ENCODE measurements at places on chromosomes 6 and 20.

DNA sequence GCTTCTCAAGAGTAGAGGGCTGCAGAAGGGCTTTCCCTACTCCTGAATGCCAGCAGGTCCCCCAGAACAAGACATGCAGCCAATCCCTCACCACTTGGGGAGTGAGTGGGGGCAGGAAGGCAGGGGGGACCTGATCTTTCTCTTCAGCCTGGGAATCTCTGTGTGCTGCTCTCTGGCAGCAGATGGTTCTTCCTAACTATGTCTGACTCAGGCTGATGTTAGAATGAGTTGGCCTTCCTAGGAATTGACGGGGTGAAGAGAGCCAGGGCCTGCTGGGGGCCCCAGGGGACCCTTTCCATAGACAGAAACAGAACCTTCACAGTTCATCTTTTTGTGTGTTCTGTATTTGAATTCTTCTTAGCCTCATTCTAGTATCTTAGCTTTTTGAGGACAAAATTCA is 29.0 kb upstream of the TCP11 start:
- DNase-seq: peak; percentile 93

DNA sequence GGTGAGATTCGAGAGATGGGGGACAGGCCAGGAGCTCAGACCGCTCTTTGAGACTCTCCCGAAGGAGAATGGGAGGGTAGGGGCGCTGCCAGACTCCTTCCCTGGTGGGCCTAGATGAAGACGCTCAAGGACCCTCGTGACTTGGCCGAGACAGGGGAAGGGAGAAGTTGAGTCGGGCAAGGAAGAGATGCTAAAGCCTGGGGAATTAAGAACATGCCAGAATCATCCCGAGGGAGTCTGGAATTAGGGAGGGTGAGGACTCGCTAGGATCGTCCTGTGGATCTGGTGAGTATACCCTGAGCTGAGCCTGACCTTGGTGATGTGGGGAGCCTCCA is 529 bp downstream of the UBE2C start:
- DNase-seq: no peak

DNA sequence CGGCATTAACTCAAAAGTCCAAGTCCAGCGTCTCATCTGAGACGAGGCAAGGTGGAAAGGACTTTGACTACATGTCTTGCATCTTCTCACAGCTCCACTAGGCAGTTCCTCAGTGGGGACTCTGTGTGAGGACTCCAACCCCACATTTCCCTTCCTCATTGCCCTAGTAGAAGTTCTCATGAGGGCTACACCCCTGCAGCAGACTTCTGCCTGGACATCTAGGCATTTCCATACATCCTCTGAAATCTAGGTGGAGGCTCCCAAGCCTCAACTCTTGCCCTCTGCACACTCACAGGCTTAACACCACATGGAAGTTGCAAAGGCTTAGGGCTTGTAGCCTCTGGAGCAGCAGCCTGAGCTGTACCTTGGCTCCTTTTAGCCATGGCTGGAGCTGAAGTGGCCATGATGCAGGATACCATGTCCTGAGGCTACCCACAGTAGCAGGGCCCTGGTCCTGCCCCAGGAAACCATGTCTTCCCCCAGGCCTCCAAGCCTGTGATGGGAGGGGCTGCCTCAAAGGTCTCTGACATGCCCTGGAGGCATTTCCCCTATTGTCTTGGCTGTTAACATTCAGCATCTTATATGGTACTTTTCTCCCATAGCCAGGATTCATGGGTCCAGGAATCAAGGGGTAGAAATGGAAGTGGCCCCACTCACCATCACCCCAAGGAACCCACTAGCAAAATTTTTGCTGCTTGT is 194.6 kb upstream of the KCNG1 start:
- no peak for DNase-seq

GRCh38 chr6:139711804-139712585 is 337.5 kb upstream of the CITED2 start:
- no peak for DNase-seq

DNA sequence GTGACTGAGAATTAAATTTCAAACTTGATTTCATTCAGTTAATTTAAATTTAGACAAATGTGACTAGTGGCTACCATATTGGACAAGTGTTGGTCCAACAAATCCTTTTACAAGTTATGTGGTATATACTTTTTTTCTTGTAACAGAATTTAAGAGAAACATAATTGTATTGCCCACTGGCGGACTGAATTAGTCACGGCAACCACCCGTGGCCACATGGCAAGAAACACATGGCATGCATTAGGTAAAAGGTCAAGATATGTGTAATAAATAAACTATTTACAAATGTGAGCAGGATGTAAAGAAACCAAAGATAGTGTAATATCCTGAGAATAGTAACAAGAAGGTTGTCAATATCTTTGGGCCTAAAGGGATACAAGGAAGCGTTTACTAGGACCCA is 91.2 kb downstream of the LCA5 start:
- DNase-seq: no peak

DNA sequence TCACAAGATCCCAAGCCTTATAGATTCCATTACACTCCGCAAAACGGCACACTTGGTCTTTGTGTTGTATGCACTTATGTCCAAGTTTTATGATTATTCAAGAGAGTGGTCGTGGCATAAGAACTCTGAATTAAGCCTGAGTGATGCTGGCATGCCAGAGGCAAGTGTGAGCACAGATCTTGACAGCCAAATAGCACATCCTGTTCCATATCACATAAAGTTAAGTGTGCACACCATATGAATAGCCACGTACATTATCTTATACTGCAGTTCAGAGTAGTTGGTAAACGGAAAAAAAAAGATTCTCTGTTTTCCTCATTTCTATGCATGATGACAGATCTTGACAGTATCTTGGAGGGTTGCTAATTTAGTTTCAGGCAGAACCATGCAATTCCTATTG is 727.3 kb upstream of the FLRT3 start:
- no peak for DNase-seq

All from osteoblast (primary cell).